ENCODE measurements at places on chromosomes 6 and 20.

DNA sequence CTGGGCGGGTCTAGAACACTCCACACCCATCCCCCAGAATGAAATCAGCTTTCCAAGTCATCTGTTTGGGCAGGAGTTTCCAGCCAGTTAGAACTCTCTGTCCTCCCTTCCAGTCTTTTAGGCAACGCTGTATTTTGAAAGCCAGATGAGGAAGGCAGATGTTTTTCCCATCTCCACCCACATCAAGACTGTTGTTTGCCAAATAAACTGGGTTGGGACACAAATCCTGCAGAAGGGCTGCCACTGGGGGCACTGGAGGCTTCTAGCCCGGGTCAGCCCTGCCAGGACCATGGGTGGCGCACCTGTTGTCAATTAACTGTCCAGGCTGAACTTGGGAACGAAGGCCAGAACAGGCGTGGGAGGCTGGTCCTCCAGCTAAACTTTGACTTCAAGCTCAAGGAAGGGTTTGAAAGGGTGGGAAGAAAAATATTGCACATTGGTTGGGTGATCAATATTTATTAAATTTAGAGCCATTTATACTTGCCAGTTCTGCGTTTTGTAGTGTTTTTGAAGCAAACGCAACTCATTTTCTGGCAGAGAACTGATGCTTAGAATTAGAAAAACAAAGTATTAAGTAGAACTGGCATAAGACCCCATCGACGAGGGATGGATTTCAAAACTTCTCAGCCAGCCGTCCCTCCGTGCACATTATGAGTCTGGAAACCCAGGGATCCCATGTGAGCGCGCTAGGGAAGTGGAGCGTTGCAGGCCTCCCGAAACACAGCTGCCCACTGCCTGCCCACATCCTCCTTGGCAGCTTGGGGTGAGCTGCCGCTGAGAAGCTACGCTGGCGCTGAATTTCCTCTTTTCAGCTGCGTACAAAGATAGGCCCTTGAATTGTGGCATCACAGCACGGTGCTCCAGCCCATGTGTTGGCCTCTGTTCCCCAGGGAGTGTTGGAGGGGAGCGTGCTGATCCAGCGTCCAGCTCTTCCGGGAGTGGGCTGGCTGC, 297.4 kb downstream of the QKI start:
- DNase-seq, result no peak

DNA sequence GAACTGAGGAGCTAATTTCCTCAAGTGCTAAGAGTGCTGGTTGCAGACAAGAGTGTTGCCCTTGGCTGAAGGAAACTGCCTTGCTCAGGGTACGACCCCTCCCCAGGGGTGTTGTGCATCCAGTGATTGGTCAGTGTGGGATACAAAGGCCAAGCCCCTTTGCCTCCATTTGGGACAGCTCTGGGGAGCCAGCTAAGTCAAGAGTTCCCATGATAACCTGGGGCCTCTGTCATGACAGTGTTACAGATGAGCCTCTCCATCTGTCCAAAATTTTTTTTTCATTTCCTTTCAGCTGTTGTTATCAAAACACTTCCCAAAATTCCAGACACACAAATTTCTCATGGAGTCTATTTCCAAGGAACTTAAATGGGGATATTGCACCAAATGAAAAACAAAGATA, 93.3 kb downstream of the HS3ST5 start:
- DNase-seq, result no peak

GRCh38 chr20:43824309-43825050, 90.2 kb upstream of the TOX2 start:
- DNase-seq, result no peak

GRCh38 chr6:158639056-158639455, 5.5 kb downstream of the DYNLT1 start:
- DNase-seq, result no peak

GRCh38 chr6:100865525-100865924, 15.6 kb downstream of the ASCC3 start:
- no peak for DNase-seq

DNA sequence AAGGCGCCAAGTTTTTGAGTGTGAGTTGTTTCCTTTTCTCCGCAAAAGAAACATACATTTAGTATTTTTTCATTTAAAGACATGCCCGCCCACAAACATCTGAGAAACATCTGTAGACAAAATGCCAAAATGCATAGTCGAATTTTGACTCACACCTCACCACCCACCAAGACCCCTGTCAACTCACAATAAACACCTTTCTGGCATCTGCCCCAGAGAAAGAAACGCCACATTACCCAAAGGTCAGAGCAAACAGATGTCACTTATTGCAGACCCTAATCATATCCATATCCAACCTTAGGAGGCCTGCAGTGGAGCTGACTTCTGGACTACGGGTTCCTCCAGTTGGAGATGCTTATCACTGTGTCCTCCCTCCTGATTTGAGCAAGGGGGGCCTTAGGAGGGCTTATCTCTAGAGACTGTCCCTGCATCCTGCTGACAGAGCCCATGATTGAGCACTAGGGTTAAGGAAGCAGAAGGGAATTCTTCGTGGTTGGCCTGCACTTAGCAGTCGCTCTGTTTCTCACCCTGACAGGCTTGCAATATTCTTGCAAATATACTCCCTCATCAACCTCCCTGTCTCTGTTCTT, 90.5 kb upstream of the TBX18 start:
- DNase-seq, result no peak

DNA sequence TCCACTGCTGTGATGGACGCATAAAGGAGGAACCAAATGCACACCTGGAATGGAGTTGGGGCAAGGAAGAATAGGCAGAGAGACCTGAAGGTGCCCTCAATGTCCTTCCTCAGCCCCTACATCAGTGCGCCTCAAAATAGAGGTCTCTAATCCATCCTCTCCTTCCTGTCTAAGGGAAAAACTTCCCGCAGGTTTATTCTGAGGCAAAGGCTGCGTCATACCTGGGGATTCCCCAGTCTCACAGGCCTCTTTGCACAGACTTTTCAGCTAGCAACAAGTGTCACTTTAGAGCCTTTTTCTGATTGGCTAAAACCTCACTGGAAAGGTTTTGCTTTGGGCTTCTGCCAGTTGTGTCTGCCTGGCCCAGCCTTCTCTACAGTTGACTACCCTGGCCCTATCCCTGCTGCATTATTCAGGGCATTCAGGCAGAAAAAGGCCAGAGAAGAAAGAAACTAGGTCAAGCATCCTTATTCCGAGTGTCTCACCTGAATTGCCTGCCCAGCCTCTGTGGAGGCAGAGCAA, 1.8 kb upstream of the HLA-DQB1 start:
- DNase-seq, result no peak

GRCh38 chr20:24303393-24304170, 165.8 kb upstream of the SYNDIG1 start:
- DNase-seq, result no peak

DNA sequence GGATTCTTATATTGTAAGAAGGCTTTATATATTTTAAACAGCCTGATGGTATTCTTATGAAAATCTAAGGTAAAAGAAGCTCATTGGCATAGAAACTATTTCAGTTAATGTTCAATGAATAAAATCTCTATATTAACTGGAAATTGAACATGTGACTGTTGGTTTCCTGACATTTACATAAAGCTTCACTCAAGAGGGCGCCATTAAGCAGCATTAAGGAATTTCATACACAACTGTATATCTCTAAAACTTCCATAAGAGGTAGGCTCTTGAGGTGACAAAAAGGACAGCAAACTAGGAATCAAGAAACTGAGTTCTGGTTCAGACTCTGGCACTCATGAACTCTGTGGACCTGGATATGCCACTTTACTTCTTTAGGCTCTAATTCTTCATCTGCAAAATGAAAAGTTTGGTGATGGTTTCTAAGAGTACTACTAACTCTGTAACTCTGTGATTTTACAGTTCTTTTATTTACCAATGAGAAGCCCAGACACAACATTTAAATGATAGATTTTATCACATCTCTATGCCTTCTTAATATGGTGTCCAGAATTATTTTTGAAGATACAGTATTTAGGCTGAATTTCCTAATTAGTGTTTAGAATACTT, 147.5 kb downstream of the FLRT3 start:
- no peak for DNase-seq

DNA sequence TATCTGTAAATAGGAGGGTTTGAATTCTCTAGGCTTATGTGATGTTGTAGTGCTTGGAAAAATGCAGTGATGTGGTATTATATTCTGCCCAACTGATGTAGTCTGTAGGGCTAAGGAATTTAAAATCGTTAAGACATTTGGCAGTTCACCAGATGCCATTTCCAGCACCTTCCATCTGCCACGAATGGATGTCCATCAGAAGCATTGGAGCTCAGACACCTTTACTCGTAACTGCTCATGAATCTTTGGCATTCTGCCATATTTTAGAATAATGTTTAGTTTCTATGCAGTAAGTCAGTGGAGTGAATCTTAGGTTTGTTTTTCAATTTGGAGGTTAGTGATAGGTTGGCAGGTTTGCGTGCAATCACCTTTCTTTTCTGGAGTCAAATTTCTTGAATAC, 2.4 kb upstream of the SYTL3 start:
- DNase-seq, result no peak

DNA sequence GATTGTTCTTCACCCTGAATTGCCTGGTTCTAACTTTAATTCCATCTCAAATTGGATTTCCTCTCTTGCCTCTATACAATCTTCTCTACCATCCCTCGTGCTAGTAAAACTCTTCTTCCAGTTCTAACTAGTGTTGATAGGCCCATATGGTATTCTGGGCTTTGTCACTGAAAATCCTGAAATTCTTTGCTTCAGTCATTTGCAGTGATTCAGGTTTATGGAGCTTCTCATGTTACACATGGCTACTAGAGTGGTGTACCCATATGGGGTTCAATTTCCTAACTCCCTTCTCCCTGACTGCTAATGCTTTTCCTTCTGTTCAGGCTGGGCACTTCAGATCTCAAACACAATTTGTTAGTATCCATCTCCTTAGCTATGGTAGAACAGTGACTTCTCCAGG, 956.6 kb downstream of the KIF16B start:
- DNase-seq, result no peak

DNA sequence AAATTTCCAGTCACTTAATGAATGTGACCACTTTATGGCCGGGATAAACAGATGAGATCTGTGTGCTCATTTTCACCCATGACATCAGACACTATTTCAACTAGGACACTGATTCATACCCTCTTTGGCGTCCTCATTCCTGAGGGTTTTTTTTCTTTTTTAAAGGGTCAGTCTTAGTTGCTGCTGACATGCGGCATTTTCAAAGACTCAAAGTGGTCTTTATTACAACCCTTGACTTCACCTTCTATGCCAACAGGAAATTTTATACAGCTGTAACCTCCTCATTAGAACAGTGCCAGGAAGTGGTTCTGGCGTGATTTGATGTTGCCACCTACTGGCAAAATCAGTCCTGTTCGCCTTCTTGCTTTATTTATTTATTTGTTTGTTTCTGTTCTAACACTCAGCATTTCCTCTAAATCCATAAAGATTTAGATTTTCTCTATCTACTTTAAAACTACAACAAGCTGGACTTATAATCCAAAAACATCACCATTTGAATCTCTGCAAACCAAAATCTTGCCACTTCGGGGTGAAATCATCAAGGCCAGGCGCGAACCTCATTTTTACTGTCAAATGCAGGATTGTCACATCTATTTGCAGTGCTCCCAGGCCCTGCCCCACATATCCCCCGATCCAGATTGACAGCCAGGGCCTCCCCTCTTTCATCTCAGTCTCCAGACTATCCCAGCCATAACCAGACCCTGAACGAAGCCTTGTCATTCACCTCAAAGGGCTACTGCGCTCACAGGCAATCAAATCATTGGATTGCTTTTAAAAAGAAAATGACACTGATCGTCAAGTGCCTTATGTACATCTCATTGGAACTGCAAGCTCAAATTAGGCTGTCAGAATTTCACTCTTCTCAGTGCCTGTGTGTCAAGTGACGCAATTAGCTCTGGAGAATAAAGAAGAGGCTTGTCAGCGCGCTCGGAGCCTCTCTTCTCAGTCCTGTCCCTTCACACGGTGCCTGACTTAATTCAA, 77.5 kb downstream of the C6orf118 start:
- DNase-seq, result no peak

- no peak for DNase-seq
Measured at GRCh38 chr6:169421586-169422264, 168.1 kb upstream of the THBS2 start.

DNA sequence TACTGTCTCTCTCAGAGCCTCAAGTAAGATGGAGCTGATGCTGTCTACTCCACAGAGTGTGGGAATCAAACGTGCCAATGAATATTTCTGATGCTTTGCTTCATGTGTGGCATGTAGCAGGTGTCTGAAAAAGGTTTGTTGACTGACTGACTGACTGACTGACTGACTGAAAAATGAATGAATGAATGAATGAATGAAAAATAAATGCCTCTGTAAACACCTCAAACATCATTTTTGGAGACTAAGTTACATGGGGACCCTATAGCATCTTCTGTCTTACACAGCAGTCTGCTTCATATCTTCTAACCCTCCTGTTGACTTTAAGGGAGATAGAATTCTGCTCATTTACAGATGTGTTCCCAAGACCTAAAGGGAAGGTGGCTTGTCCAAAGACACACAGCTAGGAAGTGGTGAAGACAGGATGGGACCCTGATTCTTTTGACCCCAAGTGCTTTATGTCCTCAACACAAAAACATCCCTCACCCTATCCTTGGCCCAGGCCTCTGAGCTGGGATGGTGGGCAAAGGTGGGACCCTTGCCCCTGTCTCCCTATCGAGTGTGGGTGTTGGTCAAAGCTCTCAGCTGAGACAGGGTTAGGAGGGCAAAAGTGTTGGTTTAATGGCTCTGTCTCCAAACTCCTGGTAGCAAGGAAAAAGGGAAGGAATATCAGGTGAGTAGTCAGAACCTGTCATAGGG, 104.4 kb downstream of the TOX2 start:
- DNase-seq, result no peak

- peak; percentile 58 for DNase-seq
Measured at GRCh38 chr20:64063389-64064144, 569 bp downstream of the TCEA2 start.

DNA sequence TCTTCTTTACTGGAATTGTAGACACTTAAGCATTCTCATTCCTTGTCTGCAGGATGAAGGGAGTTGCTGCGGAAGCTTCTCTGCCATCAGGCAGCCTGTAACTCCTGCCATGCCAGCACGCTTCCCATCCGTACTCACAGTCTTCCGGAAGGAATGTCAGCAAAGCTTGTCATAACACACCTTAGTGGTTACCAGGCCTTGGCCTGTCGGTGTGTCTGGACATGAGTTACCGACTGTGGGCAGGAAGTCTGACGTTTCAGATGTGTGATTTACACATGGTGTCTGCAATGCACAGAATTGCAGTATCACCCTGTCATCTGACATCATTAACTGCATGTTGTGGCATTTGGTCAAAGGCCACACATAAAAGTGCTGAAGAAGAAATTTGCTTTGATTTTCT, 102.2 kb downstream of the SLC24A3 start:
- no peak for DNase-seq

- no peak for DNase-seq
Measured at GRCh38 chr6:31864818-31865204, 2.2 kb upstream of the NEU1 start.

- no peak for DNase-seq
Measured at GRCh38 chr6:89479897-89480296, 46.9 kb downstream of the ANKRD6 start.

GRCh38 chr20:21273755-21274386, 29.3 kb upstream of the XRN2 start:
- DNase-seq, result no peak
